ENCODE measurements at places on chromosomes 1 and 21. TPM values are rescaled to one million over a fixed set of nuclear protein-coding genes. Genes with fewer than 3 reads are reported as not detected.
A peak's percentile ranks its signal among the peaks of the same experiment; 100 is the strongest.

The SERPINC1 gene
- polyA plus RNA-seq: not detected

The ZNF683 gene
- not detected for polyA plus RNA-seq

The TNFRSF9 gene
- not detected for polyA plus RNA-seq

DNA sequence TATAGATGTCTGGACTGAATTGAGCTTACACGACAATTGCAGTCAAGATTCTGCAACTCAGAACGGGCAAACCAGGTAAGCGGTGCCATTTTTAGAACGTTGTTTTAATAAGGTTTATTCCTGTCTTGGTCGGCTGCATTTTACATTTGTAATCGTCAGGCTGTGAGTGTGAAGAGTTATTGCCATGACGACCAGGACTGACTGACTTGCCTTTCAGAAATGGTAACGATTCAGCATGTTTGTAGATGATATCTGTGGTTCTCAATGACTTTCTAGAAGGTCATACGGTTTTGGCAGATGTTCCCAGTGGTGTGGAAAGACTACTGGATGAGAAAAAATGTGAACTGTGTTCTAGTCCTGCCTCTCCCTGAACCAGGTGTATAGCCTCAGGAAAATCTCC lies 271.3 kb upstream of the B3GALT2 start:
- peak; percentile 10 for DNase-seq

GRCh38 chr21:16579538-16579937 lies 849.8 kb downstream of the USP25 start:
- DNase-seq: no peak

GRCh38 chr1:211326528-211327345 lies at the start of gene TRAF5:
Gene TRAF5, plus strand, starts transcription at chr1:211326833. Its CDS starts 26,407 bp downstream, at chr1:211353240.
- DNase-seq: peak; percentile 72

GRCh38 chr1:224852901-224853568 lies 76.4 kb upstream of the DNAH14 start:
- DNase-seq: peak; percentile 69

Measured in GM23248 (cell line).